SIG-M5 (cell line): ENCODE measurements at places on chromosomes 2 and 18.

- no peak for DNase-seq
These were observed 37.5 kb downstream of the RTP5 start for GRCh38 chr2:241906826-241907570.

DNA sequence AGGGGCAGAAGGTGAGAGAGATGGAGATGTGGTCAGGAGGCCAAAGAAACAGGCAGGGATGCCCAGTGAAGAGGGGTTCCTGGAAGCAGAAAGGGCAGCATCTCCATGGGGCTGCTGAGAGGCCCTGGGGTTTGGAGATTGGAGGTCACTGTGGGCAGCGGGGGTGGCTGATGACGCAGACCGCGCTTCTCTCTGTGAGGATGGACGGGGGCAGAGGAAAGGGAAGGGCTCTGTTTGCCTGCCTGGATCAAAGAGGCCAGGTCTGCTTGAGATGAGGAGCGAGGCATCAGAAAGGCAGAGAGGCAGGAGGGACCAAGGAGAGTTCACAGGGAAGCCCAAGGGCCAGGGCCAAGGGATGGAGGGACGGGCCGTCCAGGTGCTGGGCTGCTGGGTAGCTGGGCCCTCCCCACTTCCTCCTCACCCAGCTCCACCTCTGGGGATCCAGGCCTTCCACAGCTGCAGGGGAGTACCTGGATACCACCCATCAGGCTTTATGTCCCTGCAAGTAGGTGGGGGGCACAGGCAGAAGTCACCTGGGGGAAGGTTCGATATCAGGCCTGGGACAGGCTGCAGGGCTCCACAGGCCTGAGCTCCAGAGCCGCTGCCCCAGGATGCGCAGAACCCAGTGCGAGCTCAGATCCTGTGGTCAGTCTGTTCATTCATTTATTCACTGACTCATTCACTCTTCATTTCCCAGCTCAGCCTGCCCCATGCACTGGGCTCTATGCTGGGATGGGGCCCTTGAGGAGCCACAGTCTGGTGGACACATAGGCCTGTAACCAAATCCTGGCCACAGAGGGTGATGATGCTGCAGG, 30.6 kb downstream of the ADRA2B start:
- no peak for DNase-seq

GRCh38 chr2:101286684-101287083, 21.8 kb downstream of the RNF149 start:
- no peak for DNase-seq

GRCh38 chr2:218284106-218284811, 8.0 kb downstream of the TMBIM1 start:
- no peak for DNase-seq

- no peak for DNase-seq
These were observed 187.4 kb downstream of the DNER start for GRCh38 chr2:229526951-229527350.

- no peak for DNase-seq
These were observed 1251.3 kb upstream of the CRIM1 start for GRCh38 chr2:35104309-35104708.
